ENCODE measurements at places on chromosomes 4 and X.
A peak's percentile ranks its signal among the peaks of the same experiment; 100 is the strongest.

- DNase-seq, result peak; percentile 26
These were observed 1.6 kb downstream of the CASK start for GRCh38 chrX:41921492-41922430.

DNA sequence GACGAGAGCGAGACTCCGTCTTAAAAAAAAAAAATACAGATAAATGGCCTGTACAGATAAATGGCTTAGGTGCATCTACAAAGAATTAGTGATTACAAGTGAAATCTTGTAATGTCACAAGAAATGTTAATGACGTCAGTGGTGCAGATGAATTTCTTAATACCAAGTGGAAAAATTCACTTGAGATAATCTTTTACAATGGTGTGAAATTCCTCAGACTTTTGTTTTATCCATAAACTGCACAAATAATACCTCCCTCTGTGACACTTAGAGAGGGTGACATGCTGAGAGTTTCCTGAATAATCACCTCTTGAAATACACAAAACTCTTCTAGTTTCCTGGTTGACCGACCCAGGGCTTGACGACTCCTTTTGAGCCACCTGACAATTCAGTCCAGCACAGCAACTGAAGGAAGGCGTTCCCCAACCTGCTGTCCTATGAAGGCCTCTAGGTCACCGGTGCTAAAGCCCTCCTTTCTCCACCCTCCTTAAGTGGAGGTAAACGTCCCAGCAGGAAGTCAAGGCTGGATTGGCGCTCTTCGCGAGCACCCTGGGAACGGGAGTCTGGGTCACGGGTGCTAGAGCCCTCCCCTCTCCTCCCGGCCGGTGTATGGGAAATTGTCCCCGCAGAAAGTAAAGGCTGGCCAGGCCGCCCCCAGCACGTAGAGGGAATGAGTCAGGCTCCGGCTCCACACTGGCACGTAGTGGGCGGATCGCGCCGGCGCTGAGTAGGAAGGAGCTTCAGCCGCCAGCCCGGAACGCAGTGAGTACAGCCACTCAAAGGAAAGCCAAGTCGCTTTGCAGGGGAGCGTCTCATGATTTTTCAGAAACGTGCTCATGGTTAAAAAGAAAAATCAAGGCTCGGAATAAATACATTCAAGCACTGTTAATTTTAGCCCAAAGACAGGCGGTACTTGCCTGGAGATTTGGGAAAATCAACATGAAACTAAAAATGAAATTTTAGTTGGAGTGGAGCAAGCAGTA, at the start of gene TMEM144:
Gene TMEM144 (plus strand): TSS at position 662 of the 983 bp plus-strand sequence. CDS start 2,182 bp downstream, outside the sequence.
- peak; percentile 72 for DNase-seq

DNA sequence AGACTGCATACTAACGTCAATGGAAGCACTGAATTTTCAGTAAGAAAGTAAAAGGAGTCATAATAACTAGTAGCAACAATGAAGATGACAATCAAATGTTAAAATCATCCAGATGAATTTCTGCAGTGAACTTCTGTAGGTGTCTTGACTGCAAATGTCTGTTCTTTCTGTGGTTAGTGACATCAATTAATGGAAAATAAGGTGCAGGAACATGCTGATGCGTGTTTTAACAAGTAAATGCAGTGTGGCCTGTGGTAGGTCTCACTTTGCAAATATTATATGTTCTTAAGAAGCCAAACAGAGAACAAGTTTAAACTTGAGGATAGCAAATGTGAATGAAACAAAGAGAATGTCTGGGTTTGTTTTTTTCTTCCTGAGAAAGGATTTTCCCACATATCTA, 2.6 kb upstream of the DTHD1 start:
- DNase-seq, result no peak

- no peak for DNase-seq
These were observed 47.0 kb upstream of the SPRY1 start for GRCh38 chr4:123349421-123350190.

DNA sequence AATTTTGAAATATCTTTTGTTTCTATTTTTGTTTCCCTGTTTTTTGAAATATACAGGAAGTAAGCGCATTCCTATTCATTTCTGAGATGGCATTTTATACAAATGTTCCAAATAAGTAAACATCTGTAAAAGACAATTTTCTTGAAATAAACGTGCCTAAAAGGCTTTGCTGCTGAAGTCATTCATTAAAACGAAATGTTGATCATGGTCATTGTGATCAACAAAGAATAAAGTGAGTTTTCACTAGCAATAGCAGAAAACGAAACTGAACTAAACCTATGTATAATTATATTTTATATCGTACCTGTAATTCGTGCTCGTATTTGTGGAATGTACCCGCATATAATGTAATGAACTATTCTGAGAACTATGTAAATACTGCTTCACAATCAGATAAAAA, 221.2 kb downstream of the MGST2 start:
- no peak for DNase-seq

- no peak for DNase-seq
These were observed 161.1 kb upstream of the NAP1L5 start for GRCh38 chr4:88858752-88859151.

- DNase-seq, result no peak
These were observed 67.9 kb downstream of the PPP3CA start for GRCh38 chr4:101279377-101279871.

DNA sequence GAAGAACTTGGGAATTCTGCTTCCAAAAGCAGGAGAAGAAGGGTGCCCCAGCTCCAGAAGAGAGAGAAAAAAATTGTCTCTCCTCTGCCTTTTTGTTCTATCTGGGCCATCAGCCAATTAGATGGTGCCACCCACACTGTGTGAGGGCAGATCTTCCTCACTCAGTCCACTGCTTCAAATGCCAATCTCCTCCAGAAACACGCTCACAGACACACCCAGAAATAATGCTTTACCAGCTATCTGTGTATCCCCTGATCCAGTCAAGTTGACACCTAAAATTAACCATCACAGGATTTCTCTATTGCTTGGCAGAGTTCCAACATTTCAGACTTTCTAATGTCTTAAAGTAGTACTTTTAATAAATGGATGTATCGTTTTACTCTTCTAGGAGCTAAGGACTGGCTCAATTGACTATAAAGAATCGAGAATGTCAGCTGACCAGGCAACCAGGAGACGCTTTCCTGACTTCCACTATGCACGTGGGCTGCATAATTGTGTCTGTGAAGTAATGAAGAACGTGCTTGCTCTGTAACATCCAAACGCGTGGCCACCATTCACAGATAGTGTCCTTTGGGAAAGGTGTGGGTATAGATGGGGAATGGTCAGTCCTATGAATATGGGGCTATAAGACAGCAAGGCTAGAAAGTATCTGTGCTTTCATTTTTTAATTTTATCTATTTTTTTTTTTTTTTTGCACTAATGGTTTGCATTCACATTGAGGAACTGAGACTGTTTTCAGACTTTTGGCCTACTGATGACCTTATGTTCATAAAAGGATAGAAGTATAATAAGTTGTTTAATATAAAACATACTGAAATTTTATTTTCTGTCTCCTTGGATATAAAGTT, 9.9 kb upstream of the SMIM20 start:
- peak; percentile 13 for DNase-seq

DNA sequence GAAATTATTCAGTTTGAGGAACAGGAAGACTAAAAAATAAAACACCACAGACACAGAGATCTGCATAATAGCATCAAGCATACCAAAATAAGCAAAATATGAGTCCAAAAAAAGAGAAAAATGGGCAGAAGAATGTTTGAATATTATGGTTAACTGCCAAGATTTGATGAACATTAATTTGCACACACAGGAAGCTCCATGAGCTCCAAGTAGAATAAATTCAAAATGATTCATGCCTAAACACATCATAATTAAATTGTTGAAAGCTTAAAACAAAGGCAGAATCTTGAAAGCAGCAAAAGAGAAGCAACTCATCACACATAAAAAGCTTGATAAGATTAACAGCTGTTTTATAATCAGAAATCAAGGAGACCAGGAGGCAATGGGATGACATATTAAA, 156.6 kb upstream of the ARSJ start:
- DNase-seq, result peak; percentile 75

GRCh38 chr4:82901183-82901718, 716 bp downstream of the THAP9 start:
- DNase-seq, result no peak

GRCh38 chrX:114272096-114272686, 311.7 kb upstream of the HTR2C start:
- DNase-seq, result no peak

DNA sequence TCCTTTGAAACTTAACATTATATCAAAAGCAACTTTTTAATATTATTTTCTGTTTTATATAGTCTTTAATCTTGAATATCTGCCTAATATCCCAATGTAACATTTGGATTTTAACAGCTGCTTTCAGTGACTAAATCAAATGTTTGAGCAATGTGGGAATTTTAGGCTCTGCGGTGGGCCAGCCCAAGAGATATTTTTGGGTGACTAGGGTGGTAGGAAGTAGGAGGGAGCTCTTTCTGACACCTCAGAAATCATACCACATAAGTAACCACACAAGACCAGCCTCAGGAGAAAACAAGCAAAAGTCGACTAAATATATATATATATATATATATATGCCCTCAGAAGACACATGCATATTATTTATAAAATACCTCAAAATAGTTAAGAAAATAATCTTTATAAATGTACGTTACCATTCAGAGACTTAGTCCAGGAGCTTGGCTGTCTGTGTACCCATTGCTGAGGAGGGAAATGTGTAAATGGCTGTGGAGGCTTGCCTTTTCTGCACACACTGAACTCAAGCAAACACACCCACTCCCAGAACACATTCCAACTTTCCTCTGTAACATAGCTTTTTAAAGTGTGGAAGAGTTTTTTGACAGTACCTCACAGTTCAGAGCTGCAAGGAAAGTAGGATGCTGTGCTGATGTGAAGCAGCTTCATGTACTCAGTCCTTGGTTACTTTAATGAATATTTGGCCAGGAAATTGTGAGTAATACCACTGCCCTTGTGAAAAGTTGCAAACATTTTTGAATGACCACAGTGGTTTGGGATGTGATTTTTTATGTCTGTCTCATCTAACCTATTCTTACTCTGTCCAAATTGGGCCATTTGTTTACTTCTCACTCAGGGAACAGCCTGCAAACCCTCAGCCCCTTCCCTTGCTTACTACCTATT, at the start of gene RTL3:
Gene RTL3 (minus strand): TSS at position 484 of the 900 bp plus-strand sequence. CDS start 908 bp downstream, outside the sequence.
- DNase-seq, result no peak

DNA sequence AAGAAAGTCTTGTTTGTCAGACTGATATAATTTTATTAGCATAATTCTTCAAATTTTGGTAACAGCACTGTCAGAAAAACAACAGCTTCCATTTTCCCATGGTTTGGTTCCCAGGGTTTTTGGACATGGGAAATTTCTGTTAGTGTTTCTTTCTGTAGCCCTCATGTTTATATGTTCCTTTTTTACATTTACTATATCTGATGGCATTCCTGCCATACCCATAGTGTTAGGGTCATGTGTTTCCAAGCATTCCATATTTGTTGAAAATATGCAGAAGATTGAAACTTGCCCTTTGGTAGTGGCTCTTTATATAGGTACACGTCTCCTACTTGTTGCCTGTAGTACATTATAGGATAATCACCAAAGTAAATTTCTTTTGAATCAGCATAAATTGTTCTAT, 65.8 kb downstream of the PDLIM5 start:
- no peak for DNase-seq

GRCh38 chrX:39823854-39824253, 273.9 kb downstream of the BCOR start:
- DNase-seq, result no peak

GRCh38 chr4:184283659-184284335, 66.1 kb upstream of the ENPP6 start:
- DNase-seq, result no peak

DNA sequence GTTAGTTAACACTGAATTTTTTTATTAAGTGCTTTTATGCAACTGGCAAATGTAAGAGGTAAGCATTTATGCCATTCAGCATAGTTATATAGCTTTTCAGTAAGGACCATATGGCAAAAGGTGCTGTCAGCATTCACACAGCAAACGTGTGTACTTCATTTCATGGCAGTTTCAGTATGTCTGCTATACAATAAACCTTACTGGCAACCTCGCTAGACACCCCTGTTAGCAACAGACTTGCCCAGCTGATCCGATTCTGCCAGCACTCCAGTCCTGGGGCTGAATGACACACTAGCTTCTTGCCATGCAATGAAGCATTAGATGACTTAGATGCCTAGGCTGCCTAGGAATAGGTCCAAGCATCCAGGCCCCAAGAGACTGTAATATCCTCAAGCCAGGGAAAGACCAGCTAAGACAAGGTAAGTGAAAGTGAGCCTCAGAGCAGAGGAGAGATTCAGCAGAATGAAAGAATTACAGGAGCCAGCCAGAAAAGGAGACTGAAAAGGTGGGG, 47.3 kb upstream of the DOCK11 start:
- no peak for DNase-seq

DNA sequence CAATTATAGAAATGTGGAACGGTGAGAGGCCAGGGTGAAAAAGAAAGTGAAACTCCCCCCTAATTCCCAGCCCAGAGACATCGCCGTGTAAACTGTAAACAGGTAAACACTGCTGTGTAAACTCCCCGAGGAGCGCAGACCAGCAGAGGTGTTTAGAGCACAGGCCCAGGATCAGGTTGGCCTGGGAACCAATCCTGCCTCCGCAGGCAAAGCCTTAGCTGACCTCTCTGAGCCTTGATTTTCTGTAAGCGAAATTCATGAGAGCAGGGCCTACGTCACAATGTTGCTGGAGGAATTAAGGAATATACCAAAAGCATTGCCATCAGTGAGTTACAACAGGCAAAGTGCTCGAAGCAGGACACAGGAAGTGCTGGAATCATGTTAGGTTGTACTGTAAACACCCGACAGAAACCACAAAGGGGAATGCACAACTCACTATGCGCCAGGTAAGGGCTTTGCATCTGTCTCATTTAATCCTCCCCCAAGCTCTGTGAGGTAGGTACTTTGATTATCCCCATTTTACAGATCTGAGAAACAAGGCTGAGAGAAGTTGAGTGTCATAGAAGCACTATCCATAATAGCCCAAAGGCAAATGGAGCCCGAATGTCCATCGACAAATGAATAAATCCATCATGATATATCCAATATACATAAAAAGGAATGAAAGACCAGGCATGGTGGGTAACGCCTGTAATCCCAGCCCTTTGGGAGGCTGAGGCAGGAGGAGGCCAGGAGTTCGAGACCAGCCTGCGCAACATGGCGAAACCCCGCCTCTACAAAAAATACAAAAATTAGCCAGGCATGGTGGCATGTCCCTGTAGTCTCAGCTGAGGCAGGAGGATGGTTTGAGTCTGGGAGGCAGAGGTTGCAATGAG, 30.7 kb upstream of the KIAA0232 start:
- no peak for DNase-seq

- DNase-seq, result peak; percentile 26
These were observed 28.4 kb upstream of the NAP1L5 start for GRCh38 chr4:88725986-88726385.

DNA sequence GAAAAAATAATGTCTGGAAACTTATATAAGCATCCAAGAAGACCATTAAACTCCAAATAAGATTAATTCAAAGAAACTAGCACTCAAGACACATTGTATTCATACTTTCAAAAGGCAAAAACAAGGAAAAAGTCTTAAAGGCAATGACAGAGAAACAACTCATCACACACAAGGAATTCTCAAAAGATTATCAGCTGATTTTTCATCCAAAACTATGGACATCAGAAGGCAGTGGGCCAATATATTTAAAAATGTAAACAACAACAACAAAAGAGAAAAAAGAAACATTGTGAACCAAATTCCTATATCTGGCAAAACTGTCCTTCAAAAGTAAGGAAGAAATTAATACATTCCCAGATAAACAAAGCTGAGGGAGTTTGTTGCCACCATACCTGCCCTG, 711.4 kb upstream of the GALNTL6 start:
- DNase-seq, result no peak

All from cerebellar cortex (tissue), 1 donor.